ENCODE measurements at places on chromosomes 12 and 14. TPM values are rescaled to one million over a fixed set of nuclear protein-coding genes. Genes with fewer than 3 reads are reported as not detected.

The INSM2 gene
- not detected for total RNA-seq

The CFAP54 gene
- 1.4 TPM for total RNA-seq

The POLE2 gene
- total RNA-seq: 2.4 TPM

The KRT80 gene
- under 0.01 TPM for total RNA-seq

The CD163L1 gene
- total RNA-seq: 0.28 TPM
